ENCODE measurements at places on chromosomes 6 and 20. TPM values are rescaled to one million over a fixed set of nuclear protein-coding genes. Genes with fewer than 3 reads are reported as not detected.

Gene BEND3
- polyA plus RNA-seq = 3.0 TPM

Gene ZNF165
- polyA plus RNA-seq = 4.1 TPM

Gene JPH2
- polyA plus RNA-seq = 0.22 TPM

Gene EZR
- polyA plus RNA-seq = 360 TPM

Gene FAM83C
- not detected for polyA plus RNA-seq

GRCh38 chr6:100420711-100421110, 44.0 kb downstream of the SIM1 start:
- no peak for DNase-seq

DNA sequence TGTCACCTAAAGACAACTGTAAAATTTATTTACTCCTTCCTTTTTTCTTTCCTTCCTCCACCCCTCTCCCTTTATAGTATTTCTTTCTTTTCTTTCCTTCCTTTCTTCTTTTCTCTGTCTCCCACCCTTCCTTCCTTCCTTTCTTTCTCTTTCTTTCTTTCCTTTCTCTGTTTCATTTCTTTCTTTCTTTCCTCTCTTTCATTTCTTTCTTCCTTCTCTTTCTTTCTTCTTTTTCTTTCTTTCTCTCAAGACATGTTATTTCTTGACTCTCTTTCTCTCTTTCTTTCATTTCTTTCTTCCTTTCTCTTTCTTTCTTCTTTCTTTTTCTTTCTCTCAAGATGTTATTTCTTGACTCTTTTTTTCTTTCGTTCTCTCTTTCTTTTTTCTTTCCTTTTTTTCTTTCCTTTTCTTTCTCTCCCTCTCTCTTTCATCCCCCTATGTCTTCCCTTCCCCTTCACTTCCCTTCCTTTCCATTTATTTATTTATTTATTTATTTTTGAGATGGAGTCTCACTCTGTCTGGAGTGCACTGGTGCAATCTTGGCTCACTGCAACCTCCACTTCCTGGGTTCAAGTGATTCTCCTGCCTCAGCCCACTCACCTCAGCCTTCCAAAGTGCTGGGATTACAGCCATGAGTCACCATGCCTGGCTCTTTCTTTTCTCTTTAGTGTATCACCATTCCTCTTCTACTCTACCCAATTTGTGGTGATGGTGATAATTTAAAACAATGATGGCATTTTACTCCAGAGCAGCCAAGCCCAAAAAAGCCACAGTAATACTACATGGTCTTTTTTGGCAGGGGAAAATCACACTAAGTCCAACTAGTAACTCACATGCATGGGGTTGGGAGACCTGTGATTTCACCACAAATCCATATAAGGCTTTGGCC, 188.2 kb downstream of the ADGRG6 start:
- DNase-seq = no peak

GRCh38 chr6:55892749-55893357, 17.5 kb upstream of the BMP5 start:
- DNase-seq = no peak

DNA sequence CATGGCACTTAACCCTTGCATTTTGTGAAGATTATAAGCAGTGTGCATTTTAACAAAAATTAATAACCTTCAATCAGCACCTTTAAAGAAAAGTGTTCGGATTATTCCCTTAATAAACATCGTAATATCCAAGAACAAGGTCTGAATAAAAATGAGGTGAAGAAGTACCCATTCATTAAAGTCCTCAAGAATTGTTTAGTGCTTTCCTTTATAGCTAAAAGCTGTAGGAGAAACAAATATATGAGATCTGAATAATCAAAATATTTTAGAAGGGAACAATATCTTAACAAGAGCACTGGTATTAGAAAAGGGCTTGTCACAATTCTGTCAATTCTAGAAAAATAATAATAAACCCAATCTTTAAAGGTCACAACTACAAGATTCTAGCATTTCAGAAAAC, 167.7 kb upstream of the SUPT3H start:
- no peak for DNase-seq

GRCh38 chr6:55992546-55992945, 117.2 kb upstream of the BMP5 start:
- DNase-seq = no peak

- no peak for DNase-seq
These were observed 164.1 kb downstream of the TFAP2A start for GRCh38 chr6:10250655-10251220.

DNA sequence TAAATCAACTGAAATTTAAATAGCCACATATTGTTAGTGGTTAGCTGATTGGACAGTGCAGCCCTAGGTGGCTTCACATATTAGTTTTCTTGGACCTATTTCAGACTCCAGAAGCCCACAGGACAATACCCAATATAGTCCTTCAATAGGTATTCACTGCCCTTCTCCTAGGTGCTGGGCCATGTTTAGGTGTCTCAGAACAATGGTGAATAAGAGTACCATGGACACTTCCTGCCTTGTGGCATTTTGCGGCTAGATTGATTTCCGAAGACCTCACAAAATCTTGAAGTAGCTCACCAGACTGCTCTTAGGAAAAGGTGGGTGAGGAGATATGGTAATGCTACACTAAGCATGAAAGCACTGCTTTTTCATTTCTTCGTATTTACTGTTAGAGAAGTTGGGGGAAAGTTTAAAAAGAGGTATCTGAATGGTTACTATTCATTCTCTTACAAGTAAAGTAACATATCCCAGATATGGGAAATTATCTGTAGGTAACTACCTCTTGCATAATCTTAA, 199.3 kb downstream of the GJA10 start:
- DNase-seq = no peak
